ENCODE measurements at places on chromosomes 4 and X.

GRCh38 chrX:110041980-110042379 lies 39.1 kb downstream of the TMEM164 start:
- DNase-seq = no peak

GRCh38 chr4:127309369-127310102 lies 323.2 kb upstream of the INTU start:
- no peak for DNase-seq

- DNase-seq = no peak
Measured at GRCh38 chr4:87262886-87263285, 42.5 kb upstream of the KLHL8 start.

DNA sequence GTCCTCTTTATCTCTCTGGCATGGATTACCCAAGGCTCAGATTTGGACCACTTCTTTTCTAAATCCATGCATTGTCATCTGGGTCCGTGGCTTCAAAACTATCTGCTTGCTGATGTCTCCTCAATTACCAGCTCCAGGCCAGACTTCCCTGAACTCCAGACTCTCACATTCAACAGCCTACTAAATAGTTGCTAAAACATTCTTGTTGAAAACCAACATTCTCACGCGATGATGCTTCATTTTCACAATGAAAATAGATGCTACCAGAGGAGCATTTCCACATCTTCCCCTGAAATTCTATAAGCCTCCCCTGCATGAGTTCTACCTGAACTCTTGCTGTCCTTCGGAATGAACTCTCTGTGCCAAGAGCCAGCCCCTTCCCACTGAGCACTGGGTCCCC lies 5.2 kb upstream of the TLR6 start:
- no peak for DNase-seq

DNA sequence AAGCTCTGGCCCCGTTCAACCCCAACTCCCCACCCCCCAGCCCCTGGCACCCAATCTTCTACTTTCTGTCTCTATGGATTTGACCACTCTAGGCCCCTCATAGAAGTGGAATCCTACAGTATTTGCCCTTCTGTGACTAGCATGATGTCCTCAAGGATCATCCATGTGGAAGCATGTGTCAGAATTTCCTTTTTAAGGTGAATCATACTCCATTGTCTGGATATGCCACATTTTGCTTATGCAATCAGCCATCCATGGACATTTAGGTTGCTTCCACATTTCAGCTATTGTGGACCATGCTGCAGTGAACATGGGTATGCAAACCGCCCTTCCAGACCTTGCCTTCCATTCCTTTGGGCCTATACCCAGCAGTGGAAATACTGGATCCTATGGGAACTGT lies 15.5 kb downstream of the CCNQ start:
- DNase-seq = no peak

All from stimulated activated CD4-positive, alpha-beta T cell treated with anti-CD3 and anti-CD28 coated beads, Interleukin-15, amount 100 ng/mL, for 1 hour (primary cell).